ENCODE measurements at places on chromosomes 1 and 21. TPM values are rescaled to one million over a fixed set of nuclear protein-coding genes. Genes with fewer than 3 reads are reported as not detected.

DNA sequence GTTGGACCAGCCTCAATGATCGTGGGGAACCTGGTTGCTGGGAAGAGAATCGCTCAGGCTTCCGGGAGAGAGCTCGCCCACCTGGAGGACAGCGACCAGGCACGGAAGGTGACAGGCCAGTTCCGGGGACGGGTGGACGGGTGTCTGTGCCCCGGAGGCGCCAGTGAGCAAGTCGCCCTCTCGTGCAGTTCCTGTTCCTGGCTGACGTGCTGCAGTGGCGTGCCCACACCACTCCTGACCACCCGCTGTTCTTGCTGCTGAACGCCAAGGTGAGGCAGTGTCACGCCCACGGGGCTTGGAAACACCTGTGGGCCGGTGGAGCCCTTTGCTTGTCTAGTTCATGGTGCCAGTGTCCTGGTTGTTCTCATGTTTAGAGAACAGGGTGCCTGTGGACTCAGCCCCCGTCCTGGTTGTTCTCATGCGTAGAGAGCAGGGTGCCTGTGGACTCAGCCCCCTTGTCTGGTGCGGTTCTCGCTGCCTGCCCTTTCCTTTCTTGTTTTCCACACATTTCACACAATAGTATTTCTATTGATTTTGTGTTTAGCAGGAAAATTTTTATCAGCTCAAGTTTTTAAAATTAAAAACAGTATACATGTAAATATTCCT, 53.1 kb downstream of the S100B start:
- H3K4me1 ChIP-seq, result no peaks in the 10 kb centered on the region
- peaks cover 22% of the 10 kb centered on the region for H3K36me3 ChIP-seq
- H3K27me3 ChIP-seq, result no peaks in the 10 kb centered on the region
- DNase-seq, result no peak

- H3K4me1 ChIP-seq, result no peaks in the 10 kb centered on the region
- no peaks in the 10 kb centered on the region for H3K27me3 ChIP-seq
Measured at GRCh38 chr1:62046927-62047326, 147.7 kb upstream of the L1TD1 start.

DNA sequence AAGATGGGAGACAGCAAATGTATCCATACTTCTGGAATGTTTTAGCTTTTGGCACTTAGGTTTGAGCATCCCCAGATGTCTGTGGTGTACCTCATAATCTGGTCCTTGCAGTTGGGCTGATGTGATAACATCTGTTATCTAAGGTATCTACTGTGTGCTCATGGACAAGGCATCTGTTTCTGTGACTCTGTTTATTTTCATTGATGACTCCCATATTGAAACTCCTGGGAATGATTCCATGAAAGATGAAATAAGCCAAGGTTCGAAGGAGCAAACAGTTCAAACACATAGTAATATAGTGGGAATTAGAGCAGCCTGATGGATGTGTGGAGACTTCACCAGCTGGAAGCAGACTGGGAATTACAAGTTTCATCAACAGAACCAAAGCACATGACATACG, 20.7 kb upstream of the TRIM45 start:
- H3K4me3 ChIP-seq, result no peak overlapping the region
- peaks cover 19% of the 10 kb centered on the region for H3K4me1 ChIP-seq
- H3K27me3 ChIP-seq, result no peaks in the 10 kb centered on the region

LYPD8 gene
- total RNA-seq, result not detected

TMCO1 gene
- 135 TPM for total RNA-seq

CSMD2 gene
- 11.1 TPM for total RNA-seq

DNA sequence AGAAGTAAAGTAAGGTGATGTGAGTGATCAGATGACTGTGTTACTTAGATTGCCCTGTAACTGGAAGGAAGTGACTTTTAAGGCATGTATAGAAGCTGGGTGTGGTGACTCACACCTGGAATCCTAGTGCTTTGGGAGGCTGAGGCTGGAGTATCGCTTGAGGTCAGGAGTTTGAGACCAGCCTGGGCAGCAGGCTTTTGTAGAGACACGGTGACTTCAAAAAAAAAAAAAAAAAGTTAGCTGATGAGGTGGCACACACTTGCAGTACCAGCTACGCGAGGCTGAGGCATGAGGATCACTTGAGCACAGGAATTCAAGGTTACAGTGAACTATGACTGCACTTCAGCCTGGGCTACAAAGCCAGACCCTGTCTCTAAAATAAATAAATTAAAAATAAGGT, 2.3 kb upstream of the USP16 start:
- DNase-seq, result no peak
- no peaks in the 10 kb centered on the region for H3K36me3 ChIP-seq

All from astrocyte (in vitro differentiated cells and primary cell).